ENCODE measurements at places on chromosomes 1 and 21.

- DNase-seq: no peak
Measured at GRCh38 chr1:109768335-109768650, 4.6 kb upstream of the EPS8L3 start.

DNA sequence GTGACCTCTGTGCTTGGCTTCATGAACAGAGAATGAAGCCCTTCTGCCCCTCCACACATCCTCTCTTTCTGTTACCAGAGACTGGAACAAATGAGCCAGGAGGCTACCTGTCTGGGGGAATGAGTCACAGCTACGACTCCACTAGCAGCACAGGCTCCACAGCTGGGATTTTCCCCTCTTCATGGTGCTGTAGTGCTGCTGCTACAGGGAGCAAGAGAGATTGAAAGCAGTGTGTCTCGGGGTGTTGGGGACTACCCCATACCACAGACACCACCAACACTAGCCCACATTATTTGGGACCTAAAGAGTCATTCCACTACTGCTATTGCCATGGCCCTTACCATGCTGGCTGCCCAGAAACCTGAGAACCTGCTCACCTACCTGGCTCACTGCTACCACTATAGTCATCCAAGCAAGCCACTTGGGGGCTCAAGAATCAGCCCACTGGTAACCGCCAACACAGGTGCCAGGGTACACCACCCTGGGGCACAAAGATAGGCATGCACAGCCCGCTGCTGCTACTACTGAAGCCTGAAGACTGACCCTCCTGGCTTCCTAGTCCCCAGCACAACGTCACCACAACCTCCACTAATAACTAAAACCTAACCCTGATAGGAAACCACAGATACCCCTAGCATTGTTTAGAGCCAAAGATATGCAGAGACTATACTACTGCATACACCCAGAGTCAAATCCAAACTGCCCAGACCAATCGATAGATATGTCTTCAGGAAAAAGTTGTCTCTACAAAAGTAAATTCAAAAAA, 17.7 kb downstream of the CD1E start:
- no peak for DNase-seq

GRCh38 chr1:204909109-204909508, 38.4 kb downstream of the NFASC start:
- no peak for DNase-seq

DNA sequence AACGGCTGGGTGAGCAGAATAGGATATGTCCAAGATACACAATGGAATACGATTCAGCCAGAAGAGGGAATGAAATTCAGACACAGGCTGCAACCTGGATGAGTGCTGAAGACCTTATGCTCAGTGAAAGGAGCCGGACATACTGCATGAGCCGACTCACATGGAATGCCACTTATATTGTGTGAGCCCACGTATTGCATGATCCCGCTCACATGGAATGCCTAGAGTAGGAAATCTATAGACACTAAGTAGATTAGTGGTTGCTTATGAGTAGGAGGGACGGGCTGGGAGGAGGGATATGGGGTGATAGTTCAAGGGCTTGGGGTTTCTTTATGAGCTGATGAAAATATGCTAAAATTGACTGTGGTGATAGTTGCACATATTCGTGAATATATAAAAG, 26.8 kb downstream of the TMPRSS2 start:
- DNase-seq: no peak

DNA sequence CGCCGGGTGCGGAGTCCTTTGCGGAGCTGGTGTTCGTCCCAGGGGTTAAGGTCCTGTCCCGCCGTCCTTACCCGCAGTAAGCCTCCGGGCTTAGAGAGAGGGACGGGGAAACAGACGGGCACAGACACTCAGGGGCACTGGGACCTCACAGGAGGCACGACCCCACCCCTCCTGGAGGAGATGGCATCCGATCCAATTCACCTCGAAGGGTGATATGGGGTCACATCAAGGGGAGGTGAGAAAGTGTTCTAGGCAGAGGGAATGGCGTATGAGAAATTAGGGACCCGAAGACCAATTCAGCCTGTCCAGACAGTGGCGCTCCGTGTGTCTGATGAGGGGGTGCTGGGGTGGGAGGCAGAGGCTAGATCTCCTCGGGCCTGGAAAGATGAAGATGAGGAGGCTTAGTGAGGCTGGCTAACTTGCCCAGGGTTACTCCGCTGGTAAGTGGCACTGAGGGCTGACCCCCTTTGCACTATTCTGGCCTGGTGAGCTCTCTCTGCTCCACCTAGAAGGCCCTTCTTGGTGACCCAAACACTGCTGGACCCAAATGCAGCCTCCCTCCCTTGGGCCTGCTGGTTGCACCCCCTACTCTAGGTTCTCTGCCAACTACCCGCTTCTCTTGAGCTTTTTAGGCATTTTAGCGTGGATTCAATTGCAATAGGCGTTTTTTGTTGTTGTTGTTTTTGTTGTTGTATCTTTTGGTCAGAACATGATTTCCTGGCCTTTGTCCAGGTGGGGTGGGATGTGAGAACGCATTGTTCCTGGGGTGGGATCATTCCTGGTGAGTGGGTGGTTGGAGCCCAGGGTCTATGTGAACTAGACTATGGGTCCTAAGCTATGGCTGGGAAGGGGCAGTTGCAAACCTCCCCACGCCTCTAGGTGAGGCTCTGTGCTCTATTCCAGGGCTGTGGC, 12.3 kb downstream of the BTBD19 start:
- no peak for DNase-seq
